Fibroblast of skin of left biceps (primary cell): ENCODE measurements at places on chromosomes 1 and 21.

GRCh38 chr1:94384485-94385265 lies 33.5 kb upstream of the ABCD3 start:
- no peak for DNase-seq

- no peak for DNase-seq
Observed at GRCh38 chr1:8386247-8386646, 68.3 kb downstream of the SLC45A1 start.

DNA sequence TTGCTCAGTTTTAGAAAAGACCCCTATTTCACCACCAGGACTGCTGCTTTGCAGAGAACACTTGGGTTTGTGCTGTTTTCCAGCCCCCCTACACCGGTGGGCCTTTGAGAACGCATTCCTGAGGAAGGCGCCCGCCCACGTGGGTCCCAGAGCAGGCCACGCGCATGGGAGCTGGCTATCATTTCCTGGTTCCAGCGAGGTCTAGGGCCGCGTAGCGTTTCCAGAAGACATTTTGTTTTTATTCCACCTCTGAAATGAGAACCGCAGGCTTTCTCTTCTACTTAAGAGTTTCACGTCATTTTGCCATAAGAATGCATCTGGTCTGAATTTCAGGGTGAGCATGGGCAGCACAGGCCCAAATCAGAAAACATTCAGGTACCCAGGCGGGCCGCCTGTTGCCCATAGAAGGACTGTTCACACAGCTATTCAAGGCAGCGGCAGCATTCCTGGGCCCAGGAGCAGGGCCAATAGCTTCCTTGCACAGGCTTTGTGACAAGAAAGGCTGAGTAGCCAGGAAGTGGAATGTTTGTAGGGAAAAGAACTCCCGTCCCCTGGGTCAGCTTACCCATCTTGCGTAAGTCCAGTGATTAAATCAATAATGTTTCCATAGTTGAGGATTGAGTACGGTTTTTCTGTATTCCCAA lies 1.4 kb upstream of the KLHL21 start:
- DNase-seq, result peak; percentile 67

DNA sequence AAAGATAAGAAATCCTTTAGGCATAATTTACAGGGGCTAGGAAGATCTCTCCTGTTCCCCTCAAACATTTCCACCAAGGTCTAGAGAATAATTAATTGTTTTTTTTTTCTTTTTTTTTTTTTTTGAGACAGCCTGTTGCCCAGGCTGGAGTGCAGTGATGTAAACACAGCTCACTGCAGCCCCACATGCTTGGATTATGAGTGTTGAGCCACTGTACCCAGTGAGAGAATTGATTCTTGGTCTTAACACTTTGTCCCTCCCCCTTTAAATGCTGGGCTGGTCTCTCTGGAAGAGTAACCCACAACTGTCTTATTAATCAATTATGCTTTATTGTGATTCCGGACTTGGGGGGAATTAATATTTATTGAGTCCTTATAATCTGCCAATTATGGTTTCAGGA lies 33.4 kb downstream of the ATF3 start:
- DNase-seq, result no peak

DNA sequence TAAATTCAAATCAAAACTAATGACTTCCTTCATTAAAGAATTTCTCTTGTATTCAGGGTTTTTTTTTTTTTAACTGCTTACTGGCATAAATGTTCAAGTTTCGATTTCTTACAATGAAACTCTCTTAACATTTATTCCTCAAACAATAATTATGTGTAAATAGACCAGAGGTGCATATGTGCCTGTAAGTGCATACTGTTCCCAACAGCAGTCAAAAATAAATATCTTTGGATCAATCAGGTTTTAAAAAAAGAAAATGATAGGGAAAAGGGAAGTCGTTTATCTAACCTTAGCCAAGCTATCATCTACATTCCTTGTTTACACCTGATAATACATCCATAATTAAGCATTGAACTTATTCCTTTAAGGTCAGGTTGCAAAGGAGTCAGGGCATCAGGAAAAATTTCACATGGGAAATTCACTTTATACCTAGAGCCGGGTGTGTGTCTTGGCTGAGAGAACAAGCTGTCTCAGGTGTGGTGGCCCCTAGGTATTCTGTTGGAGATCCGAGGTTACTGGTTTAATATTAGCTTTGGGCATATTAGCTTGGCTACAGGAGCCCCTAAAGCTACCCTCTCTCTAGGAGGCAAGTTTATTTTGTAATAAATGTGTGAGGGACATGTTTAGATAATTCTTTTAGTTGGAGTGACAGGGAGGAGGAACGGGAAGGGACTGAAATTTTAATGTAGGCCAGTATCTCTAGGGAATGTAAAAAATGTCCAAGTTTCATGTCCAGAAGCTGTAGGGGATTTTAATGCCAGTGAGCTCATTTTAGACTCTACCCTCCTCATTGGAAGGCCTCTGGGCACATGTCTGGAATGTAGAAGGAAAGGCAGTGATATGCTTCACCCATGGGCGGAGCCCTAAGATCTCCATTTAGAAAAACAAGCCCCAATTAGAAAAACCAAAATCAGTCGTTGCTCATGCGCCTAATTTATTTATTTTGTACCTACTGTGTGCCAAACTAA lies 327.9 kb upstream of the PROX1 start:
- no peak for DNase-seq

- DNase-seq, result no peak
Observed at GRCh38 chr1:230498704-230499103, 72.6 kb upstream of the PGBD5 start.

GRCh38 chr1:233459968-233460367 lies 132.4 kb downstream of the MAP3K21 start:
- DNase-seq, result no peak

GRCh38 chr1:228464487-228464983 lies 22.6 kb upstream of the RNF187 start:
- DNase-seq, result peak; percentile 49

DNA sequence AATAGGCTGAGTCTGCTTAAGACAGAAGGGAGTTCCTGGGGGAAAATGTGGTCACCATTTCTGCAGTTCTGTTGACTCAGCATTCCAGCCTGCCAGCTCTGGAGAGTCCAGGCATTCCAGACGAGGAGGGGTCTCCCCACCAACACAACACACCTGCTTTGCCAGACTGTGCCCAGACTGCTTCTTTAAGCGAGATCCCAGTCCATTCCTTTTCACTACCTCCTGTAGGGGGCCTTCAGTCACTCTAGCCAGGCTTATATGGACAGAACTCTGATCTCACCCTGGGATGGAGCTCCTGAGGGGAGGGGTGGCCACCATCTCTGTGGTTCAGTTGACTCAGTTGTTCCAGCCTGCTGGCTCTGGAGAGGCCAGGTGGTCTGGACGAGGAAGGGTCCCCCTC lies 48.5 kb downstream of the UBE2U start:
- DNase-seq, result no peak

DNA sequence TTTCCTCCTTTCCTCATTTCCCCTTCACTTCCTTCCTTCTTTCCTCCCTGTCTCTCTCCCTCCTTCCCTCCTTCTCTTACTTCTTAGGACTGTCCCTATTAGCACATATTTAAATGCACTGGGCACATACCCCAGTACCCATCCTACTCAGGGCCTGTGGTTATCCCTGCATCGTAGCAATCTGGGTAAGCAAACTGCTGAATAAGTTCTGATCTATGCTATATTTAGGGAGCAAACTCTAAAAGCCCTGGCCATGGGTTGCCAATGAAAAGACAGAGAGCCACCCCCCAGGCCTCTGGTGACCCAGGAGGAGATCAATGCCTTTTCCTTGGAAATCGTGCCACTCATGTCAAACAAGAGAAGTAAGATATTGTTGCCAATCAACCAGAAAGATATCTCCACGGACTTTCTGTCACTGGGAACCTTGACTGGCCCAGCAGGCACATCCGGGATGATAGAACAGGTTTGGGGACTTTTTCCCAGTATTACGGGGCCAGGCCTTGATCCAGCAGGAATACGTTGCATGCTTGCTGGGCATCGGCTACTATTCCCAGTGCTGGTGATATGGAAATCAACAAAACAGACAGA lies 5.4 kb downstream of the FAM3B start:
- DNase-seq, result no peak

DNA sequence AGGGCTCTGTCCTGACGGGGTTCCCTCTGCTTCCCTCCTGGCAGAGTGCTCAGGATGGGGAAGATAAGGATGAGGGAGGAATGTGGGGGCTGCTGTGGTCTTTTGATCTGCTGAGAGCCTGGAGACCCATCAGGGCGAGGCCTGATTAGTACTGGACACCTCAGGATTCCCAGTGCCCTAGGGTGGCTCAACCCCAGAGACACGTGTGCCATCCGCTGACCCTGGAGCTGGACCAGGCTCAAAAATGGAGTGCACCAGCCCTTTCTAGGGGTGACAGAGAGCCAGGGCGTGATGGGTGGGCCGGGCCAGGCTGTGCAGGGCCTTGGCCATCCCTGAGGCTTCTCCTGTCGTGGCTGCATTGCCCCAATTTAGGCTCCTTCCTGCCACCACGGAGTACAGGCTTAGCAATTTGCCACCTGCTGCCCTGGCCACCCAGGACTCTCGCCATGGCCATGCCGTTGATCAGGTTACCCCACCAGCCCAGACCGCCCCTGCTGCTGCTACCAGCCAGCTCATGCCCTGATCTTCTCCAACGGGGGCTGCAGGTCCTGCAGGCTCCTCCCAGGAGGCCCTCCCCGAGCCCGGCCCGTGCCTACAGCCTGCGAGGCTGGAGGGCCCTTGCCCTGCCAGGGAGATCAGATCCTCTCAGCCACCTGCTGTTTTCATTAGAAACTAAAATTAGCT lies 9.5 kb downstream of the WNT4 start:
- no peak for DNase-seq

GRCh38 chr1:213277036-213277435 lies 226.0 kb downstream of the RPS6KC1 start:
- no peak for DNase-seq

DNA sequence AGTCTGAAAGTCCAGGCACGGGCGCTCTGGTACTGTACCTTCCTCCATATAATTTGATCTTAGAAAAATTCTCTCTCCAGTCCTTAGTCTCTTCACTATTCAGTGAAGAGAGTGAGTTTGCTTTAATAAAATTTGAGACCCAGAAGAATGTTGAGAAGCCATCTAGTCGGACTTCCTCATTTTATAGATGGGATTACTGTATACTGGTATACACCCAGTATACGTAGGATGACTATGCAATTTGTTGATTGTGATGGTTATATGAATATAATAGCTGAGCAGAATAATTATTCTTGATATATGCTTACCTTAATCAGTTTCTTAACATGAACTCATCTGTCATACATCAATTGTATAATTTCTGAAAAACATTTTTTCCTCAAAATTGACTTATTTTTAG lies 328.0 kb upstream of the B3GALT2 start:
- DNase-seq, result no peak

DNA sequence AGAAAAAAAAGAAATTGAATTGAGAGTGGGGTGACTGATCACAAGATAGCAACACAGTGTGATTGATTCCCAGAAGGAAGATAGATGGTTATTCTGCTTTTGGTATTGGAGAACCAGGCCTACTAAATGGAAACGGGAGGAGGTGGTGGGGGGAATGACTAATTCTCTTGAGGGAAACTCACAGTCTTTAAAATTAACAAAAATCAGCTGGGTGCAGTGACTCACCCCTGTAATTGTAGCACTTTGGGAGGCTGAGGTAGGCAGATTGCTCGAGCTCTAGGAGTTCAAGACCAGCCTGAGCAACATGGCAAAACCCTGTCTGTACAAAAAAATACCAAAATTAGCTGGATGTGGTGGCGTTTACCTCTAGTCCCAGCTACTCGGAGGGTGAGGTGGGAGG lies 134.6 kb upstream of the PDE4B start:
- DNase-seq, result no peak

- no peak for DNase-seq
Observed at GRCh38 chr1:156394082-156394481, 25.1 kb downstream of the RHBG start.

DNA sequence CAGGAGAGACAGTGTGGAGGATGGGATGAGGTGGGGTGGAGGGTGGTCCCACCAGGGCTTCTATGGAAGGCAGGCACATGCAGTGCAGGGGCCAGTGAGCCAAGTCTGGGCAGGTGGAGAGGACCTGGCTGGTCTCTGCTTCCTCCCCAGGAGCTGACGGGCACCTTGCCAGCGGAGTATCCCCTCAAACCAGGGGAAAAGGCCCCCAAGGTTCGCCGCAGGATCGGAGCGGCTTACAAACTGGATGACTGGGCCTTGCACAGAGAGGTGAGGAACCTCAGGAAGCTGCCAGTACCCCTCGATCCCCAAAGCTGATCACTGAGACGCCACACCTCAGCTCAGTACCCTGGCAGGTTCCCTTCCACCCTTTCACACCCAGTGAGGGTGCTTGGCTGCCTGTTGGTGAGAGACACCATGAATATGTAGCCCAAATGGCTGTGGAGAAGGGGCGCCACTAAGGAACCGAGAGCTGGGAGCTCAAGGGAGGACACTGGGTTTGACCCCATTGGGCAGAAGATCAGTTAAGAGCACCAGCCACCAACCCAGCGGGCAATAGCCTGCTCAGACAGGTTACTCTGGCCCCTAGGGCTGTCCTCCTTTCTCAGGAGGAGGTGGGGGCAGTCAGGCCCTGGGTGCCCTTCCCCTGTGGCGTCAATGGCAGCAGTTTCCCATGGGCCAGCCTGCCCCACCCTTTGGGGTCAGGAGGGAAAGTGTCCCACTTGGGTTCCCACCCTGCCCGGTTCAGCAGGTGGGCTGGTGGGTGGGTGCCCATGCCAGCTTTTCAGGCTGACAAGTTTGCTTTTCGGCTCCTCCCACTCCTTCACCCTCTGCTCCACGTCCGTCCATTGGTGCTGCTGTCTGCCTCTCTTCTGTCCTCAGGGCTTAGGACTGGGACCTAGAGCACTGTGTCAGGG lies 5.5 kb downstream of the INAVA start:
- no peak for DNase-seq

DNA sequence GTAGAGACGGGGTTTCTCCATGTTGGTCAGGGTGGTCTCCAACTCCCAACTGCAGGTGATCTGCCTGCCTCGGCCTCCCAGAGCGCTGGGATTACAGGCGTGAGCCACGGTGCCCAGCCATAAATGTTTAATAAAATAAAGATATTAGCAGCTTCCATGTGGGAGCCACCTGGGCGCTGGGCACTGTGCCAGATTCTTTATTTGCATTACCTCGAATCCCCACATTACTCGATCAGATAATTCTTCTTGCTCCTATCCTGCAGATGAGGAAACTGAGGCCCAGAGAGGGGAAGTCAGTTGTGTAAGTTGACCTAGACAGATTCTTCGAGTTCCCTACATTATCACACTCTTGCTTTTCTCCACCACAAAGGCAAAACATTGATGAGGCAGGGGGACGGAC lies 24.9 kb upstream of the TENT5B start:
- DNase-seq, result no peak
